ENCODE measurements at places on chromosomes 6 and 20.

- no peak for DNase-seq
Observed at GRCh38 chr6:149895048-149895590, 2.8 kb downstream of the RAET1E start.

GRCh38 chr6:126513198-126513597 lies 173.3 kb downstream of the CENPW start:
- DNase-seq = no peak

GRCh38 chr20:56412949-56413348 lies 889 bp downstream of the CASS4 start:
- DNase-seq = no peak

DNA sequence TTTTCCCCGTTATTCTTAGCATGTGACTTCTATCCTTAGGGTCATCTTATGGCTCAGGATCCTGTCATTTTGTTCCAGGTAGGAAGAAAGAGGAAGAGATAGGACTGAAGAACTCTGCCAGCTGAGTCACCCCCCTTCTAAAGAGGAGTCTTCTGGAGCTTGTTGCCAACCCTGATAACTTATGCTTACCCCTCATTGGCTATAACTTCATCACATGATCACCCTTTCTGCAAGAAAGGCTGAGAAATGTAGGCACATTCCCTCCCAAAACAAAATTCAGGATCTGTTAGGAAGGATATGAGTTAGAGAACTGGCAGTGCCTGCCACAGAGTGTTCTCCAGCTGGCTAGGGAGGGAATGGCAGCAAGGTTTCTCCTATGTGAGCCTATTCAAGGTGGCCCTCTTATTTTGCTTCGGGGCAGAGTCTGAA lies 35.6 kb downstream of the ARFGEF2 start:
- DNase-seq = no peak

GRCh38 chr20:51091406-51092195 lies 68.7 kb upstream of the KCNG1 start:
- DNase-seq = no peak

GRCh38 chr6:134031696-134032255 lies 20.6 kb downstream of the SLC2A12 start:
- no peak for DNase-seq

DNA sequence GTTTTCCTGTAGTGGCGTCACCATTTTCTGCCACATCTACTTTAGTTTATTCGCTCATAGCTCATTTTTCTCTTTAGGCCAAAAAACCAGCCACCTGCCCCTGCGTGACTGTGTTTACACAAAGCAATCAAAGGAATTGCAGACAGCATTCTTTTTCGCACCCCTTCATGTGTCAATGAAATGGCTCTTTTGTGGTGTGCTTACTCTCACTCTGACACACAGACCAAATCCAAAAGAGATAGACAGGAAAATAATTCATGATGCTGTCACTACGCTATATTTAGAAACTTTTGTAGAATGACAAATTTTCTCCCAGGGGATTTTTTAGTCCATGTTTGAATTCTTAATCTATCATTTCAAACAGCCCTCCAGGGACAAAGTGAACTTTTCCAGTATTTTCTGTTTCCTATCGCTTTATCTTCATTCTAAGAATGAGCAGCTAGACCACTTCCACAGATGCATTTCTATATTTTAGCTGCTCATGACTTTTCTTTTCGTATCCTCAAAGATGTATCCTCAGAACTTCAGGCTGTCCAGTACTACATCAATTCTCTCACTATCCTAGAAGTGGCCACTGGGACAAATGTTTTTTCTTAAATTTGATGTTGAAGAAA lies 37.9 kb upstream of the KHDRBS2 start:
- DNase-seq = no peak

DNA sequence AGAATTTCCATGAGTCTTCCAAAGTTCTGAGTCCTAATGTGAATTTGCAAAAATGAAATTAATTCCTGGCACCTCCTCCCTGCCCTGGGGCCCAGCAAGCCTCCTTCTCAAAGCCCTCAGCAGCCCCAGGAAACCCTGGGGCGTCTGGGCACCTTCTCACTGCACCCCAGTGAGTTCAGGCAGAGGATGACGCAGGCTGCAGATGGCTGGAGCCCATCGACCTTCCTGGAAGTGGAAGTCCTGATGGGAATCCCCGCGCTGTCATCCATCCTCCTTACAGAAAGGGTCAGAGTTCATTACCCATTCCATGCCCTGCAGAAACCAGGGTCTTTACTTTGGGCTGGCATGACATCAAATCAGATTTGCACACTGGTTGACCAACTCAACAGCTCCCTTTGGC lies 31.6 kb downstream of the DLL1 start:
- DNase-seq = no peak

GRCh38 chr6:25411316-25411950 lies 132.3 kb downstream of the CARMIL1 start:
- DNase-seq = no peak

- DNase-seq = no peak
Observed at GRCh38 chr20:42082611-42083010, 464.4 kb upstream of the CHD6 start.

DNA sequence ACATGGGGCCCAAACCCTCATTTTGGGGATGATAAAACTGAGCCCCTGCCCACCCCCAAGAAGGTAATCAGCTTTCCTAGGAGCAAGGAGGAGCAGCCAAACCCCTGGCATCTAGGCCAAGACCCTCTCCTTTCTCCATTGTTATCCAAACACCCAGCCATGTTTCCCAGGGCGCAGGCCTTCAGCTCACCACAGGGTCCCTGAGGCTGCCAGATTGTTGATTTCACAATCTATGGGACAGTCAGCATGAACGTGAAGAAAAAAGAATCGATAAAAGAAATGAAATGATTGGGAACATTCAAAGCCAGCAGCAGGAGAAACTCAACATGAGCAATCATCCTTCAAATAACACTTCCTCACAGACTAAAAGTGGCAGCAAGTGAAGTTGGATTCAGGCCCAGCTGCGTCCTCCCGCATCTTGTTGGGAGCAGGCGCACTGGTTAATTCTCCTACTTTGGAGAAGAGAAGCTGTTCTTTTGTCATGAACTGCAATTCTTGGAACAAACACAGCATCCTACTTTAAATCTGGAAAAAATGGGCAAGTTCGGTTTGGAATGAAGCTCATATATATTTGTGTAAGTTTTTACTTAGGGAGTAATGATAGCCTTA lies 241.8 kb upstream of the PRDM1 start:
- no peak for DNase-seq

- DNase-seq = peak; percentile 78
Observed at GRCh38 chr20:50980071-50980681, 21.6 kb downstream of the MOCS3 start.

- DNase-seq = no peak
Observed at GRCh38 chr6:149581349-149581748, 15.2 kb downstream of the GINM1 start.

- DNase-seq = no peak
Observed at GRCh38 chr6:62998022-62998421, 213.2 kb upstream of the FKBP1C start.

DNA sequence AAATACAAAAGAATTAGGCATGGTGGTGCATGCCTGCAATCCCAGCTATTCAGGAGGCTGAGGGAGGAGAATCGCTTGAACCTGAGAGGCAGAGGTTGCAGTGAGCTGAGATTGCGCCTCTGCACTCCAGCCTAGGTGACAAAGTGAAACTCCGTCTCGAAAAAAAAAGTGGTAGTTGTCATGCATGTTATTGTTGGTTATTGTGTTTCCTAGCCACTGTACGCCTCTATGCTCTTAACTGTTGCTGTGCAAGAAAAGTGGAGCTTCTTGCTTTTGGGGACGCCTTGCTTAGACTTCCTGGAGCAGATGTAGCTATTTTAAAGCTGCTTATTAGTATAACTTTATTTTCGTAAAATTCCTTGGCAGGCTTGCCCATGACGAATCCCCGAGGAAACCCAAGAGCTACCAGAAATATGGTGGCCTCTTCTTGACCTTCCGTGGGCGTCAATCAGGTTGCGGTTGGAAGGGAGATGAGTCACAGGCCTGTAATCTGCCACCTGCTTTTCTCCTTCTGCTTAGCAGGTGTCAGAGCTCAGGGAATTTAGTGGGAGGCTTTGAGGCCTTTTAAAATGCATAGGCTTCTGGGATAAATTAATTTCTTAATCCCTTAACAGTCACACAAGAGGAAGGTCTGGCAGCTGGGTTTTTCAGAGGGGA lies 17.3 kb downstream of the GABRR2 start:
- DNase-seq = peak; percentile 97

GRCh38 chr20:24465159-24465558 lies 4.3 kb upstream of the SYNDIG1 start:
- DNase-seq = no peak

DNA sequence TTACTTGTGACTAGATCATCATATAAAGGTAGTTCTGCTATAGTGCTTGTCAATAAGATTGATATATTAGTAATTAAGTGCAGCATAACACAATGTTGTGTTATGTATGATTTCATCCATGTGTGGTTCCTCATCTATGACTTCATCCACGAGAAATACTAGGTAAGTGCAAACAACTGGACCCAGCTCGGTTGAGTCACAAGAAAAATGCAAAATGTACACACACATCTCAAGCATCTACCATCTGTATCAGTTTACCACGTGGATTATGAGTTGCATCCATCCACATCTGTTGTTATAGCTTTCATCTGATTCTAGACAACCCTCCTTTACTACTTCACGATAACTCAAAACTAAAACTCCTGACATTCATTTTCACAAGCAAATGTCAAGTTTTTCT lies 517.0 kb upstream of the CITED2 start:
- DNase-seq = no peak

GRCh38 chr20:63150391-63150898 lies 65.5 kb downstream of the YTHDF1 start:
- no peak for DNase-seq

GRCh38 chr20:63941282-63942081 lies 14.7 kb downstream of the UCKL1 start:
- no peak for DNase-seq

GRCh38 chr6:43775535-43775885 lies 5.5 kb downstream of the VEGFA start:
- no peak for DNase-seq

- peak; percentile 7 for DNase-seq
Observed at GRCh38 chr6:107418118-107418517, 41.2 kb downstream of the PDSS2 start.

DNA sequence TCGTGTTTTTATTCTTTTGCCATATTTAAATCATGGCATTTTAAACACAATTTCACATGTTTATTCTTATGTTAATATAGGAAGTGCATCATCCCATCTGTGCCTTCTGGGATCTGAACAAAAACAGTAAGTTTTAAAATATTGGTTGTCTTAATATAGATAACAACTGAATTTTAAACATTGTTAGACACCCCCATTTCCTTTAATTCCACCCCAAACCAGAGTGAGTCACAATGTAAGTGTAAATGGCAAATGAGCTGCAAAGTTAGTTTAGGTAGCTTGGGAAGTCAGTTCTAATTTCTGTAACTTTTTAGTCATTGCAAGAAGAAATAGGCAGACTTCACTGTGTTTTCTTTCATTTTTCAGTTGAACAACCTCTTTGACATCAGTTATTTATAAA lies 108.0 kb downstream of the ADGRG6 start:
- peak; percentile 29 for DNase-seq

GRCh38 chr6:43336382-43336781 lies 27.8 kb upstream of the CRIP3 start:
- no peak for DNase-seq

- DNase-seq = peak; percentile 87
Observed at GRCh38 chr6:158409451-158409850, 97.2 kb downstream of the TULP4 start.

- no peak for DNase-seq
Observed at GRCh38 chr6:11885159-11885558, 106.6 kb upstream of the ADTRP start.

DNA sequence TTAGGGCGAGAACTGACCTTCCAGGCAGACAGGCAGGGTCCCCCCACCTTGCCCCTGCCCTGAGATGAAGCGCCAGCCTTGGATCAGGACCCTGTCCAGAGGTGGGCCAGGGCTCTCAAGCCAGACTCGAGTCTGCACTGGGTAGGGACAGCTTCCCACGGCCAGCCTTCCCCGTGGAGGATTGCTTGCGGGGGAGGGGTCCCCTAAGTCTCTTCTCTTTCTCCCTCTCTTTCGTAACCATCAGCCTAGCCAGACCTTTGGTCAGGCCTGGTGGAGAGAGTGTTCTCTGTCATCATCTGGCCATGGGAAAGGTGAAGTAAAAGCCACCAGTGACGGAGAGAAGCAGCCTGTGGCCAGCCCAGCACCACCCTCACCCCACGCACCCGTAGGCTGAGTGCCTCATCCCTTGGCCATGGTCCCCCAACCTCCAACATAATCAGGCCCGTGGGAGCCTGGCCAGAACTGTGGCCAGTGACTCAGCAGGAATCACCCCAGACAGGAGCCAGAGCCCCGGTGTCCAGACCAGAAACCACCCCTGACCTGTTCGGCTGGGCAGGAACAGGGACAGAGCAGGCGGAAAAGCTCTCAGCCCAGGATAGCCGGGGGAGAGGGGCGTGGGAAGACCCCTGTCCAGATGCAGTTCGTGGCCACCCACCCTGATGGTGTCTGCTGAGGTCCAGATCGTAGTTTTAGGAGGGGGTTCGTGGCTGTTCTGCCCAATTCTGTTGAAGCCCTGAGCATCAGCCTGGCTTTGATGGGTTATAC lies 47.1 kb downstream of the SNAI1 start:
- peak; percentile 97 for DNase-seq

GRCh38 chr20:63708301-63709148 lies 686 bp downstream of the ZGPAT start:
- no peak for DNase-seq

- no peak for DNase-seq
Observed at GRCh38 chr6:147855803-147856482, 347.5 kb downstream of the SAMD5 start.

GRCh38 chr6:97461218-97461617 lies 178.2 kb upstream of the MMS22L start:
- no peak for DNase-seq

DNA sequence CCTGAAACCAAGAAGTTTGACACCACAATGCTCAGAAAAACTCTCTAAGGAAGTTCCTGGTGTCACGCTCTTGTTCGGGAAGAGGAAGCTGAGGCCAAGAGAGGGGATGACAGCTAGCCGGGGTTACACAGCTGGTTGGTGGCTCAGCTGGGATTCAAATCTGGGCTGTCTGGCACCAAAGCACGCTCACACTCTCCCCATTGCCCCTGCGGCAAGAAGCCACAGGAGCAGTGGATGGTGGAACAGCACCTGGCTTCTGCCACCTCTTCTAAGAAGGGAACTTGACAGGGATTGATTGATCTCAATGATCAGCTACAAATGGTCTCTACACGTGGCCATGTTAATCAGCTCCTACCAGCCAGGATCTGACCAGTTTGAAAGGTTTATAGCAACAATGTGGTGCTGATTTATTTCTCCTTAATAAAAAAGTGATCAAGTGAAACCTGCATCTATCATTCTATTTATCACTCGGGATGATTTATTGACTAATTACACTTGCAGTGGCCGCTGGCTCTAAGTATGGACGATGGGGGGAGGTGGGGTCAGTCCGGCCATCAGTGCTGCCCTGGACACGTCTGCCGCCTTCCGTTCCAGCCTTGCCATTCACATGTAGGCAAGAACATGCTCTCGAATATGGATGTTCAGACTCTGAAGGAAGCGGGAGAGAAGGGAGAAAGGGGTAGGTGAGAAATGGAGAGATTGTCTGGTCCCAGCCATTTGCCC lies 71.9 kb upstream of the TOP1 start:
- DNase-seq = no peak

- DNase-seq = peak; percentile 51
Observed at GRCh38 chr6:139029470-139030227, 1.1 kb downstream of the ABRACL start.

- no peak for DNase-seq
Observed at GRCh38 chr6:169189182-169189581, 64.5 kb downstream of the THBS2 start.
